ENCODE measurements at places on chromosomes 7 and 10. TPM values are rescaled to one million over a fixed set of nuclear protein-coding genes. Genes with fewer than 3 reads are reported as not detected.

FOXP2 gene
- total RNA-seq: 2.4 TPM

DNA sequence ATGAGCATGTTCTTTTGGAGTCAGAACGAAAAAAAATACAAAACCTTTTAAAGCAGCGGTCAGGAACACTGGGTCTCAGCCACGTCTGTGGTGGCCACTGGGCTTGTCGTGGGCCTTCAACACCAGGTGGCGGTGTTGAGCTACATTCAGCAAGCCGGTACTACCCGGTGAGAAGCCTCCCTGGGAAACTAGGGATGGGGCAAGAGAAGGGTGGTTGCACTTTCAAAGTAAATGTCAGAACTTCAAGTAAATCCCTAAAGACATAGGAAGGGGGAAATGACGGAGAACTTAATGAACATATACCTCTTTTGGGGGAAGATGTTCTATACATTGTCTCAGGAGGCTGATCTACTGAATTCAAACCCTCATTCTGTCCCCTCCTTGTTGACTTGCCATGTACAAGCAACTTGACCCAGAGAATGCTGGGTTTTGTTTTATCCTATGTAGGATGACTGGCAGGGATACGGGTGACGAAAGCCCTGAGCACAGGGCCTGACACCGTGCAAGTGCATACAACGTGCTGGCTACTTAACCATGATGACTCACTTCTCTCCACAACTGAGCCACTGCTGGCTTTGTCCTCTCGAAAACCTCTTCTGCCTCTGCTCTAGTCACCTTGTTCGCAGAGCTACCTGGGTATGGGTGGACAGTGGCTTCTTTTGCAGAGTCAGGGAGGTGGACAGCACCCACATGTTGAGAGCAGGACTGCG, 49.0 kb upstream of the BAMBI start:
- peak; percentile 69 for DNase-seq

GRCh38 chr7:47443049-47443448, 138.9 kb downstream of the TNS3 start:
- no peak for DNase-seq

MUC3A gene
- 0.20 TPM for total RNA-seq

- DNase-seq: no peak
Measured at GRCh38 chr10:72079356-72079755, 9.0 kb downstream of the SPOCK2 start.

DNA sequence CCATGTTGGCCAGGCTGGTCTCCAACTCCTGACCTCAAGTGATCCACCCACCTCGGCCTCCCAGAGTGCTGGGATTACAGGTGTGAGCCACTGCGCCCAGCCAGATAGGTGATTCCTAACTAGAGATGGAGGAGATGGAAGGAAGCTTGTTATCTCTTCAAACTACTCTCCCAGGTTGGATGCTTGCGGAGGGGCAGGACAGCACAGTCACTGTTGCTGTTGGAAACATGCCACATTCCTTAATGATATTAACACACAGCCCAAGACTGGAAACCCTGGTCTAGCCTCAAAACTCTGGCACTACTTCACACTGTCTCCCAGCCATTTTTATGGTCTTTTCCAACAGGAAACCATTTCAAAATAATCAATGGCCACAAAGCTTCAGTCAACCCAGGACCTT, 468.8 kb upstream of the NRP1 start:
- DNase-seq: peak; percentile 93

GRCh38 chr7:15556339-15557105, 5.3 kb downstream of the AGMO start:
- DNase-seq: no peak

- peak; percentile 2 for DNase-seq
Measured at GRCh38 chr10:98676895-98677294, 230.2 kb upstream of the HPS1 start.

PHKG1 gene
- 1.3 TPM for total RNA-seq

DNA sequence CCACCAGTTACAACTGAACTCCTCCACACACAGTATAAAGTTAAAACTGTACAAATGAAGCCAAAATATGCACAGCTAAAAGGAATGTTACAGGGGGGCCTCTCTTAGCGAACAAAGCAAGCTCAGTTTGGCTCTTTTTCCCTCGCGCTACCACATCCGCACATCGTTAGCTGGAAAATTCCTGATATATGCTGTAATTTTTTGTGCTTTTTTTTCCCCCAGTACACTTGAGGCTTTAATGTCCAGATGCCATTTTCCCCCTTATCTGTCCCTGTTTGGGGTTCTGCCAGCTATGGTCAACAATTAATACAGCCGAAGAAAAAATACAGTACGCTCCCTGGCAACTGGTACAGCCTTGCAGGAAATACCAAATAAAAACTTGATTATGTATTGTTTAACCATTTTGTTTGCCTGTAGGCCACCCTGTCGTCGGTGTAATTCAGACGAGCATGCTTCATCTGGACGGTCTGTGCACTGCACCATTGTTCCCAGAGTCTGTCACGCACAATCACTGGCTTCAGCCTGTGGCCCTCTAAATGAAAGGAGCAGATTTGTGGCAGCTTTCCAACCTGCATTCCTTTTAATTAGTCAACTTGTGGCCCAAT, 108.1 kb upstream of the FAM133B start:
- peak; percentile 49 for DNase-seq

GALNT17 gene
- not detected for total RNA-seq

MYPN gene
- total RNA-seq: 0.64 TPM

- DNase-seq: no peak
Measured at GRCh38 chr10:31315453-31315852, 3.6 kb upstream of the ZEB1 start.

KCND2 gene
- not detected for total RNA-seq

DNA sequence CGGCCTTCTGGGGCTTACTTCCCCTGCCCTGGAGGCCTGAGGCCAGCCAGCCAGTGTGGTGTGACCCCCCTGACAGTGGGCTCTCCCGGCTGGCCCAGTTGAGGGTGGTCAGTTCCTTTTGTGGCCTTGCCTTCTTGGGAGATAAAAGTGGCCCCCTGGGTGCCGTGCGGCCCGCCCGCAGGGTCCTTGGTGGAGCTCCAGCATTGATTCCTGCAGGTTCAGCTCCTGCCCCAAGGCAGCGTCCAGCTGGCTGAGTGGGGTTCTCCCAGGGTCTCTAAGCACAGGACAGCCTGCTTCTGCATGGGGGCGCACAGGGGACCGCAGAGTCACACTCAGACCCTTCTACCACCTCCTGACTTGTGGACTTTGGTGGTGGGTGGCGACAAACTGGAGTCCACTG, 62.1 kb downstream of the CUX1 start:
- DNase-seq: no peak

- DNase-seq: no peak
Measured at GRCh38 chr10:28711041-28711440, 33.7 kb downstream of the BAMBI start.

CDCA7L gene
- total RNA-seq: 54.8 TPM

- DNase-seq: no peak
Measured at GRCh38 chr10:128866551-128866950, 600.5 kb upstream of the MGMT start.

DNA sequence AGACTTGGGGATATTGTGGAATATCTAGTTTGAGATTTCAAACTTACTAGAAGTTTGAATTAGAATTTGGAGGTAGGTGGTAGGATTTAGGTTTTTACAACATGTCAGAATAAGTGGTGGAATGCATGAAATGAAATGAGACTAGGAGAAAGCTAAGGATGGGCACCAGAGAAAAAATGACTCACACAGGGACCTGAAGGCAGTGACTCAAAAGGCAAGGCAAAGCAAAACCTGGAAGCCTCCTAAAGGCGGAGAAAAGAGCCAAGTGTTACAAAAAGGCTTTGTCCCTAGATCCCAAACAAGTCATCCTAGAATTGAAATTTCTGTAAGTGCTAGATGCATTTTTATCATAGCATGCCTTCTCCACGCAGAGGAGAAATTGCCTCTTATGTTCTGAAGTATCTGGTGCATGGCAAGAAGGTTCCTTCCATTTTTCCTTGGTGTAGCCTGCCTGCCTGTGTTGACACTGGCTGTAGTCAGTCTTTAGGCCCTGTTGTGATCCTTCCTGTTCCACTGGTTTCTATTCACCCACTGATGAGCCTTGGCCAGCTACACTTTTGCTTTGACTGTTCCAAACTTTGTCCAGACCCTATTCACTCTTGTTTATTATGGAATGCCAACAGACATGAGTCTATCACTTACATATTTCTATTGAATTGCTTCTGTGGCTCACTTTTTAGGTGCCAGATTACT, 109.3 kb downstream of the ETV1 start:
- no peak for DNase-seq

ENKUR gene
- not detected for total RNA-seq

- no peak for DNase-seq
Measured at GRCh38 chr10:655184-655583, 34.3 kb downstream of the DIP2C start.

DNA sequence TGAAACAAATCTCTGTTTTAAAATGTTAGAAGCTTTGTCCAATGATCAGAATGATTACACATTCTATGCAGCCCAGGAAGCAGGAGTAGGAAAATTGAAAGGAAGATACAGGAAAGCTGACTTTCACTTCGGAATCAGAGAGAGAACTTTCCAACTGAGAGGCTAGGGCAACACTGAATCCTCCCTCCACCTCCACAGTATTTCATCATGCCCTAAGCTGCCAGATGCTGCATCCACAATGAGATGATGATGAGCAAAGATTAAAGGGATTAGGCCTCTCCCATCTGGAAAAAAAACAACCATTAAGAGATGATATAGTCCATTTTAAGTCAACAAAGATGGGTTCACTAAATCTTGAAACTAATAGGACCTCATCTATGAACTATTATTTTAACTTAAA, 215.6 kb downstream of the GPR37 start:
- no peak for DNase-seq

DNA sequence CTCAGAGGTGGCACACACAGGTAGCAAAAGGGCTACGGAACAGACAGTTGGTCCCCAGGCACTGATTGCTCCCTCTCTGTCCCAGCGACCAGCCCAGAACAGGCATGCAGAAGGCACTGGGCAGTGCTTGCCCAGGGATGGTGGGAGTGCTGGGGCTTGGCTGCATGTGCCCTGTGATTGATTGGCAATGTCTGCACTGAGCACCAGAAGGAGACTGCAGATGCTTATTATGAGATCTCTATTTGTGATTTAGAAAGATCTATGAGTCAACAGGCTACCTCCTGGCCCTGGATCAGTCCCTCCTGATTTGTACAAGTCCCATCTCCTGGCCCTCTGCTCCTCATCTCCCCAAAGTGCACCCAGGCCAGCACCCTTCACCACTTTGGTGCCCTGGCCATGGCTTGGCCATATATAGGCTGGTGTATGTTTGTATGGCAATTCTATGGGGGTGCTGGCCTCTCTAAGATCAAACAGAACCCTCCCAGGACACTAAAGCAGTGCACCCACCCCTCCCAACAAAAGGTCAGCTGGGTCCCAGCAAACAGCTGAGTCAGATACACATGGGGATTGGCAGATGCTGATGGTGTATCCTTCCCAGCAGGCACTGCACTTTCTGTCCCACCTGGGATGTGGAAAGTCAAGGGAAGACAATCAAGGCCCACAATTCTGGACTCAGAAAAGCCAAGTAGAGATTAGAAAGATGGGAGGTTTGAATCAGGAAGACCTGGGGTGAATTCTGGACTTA, 30.9 kb downstream of the CAMK2B start:
- DNase-seq: no peak

FBXW4 gene
- total RNA-seq: 55.7 TPM

FAM237B gene
- total RNA-seq: not detected

- no peak for DNase-seq
Measured at GRCh38 chr7:112280267-112280666, 73.8 kb downstream of the ZNF277 start.

DNA sequence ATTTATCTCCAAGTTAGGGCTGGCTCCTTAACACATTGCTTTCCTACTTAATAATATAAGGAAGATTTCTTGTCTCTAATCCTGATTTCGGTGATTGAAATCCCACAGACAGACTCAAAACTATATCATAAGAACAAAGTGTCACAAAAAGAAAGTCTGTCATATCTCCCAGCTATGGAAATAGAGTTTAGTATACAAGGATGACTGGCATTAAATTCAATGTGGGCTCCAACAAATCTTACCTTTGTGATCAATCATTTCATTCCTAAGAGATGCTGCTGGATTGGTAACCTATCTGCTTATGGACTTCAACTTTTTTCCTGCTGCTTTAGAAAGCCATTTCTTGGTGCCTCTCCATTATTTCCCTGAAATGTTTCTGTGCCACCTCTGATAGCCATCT, 39.5 kb upstream of the ZRANB1 start:
- DNase-seq: no peak

PVRIG gene
- total RNA-seq: 1.4 TPM

DNA sequence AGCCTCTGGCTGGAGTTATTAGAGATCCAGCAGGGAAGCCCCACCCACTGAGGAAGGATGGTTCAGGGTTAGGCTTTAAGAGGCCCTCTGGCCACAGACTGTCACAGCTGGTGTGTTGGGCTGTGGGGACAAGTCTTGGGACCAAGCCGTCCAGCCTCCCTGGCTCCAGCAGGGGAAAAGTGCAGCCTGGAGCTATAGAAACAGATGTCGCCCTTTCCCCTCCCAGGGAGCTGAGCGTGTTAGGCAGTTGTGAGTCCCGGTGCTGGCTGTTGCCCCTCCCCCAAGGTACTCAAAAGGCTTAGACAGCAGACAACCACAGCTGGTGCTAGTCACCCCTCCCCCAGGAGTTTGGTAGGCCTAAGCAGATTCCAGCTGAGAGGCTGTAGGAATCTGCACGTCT, 143.4 kb downstream of the TMEM168 start:
- DNase-seq: no peak

DNA sequence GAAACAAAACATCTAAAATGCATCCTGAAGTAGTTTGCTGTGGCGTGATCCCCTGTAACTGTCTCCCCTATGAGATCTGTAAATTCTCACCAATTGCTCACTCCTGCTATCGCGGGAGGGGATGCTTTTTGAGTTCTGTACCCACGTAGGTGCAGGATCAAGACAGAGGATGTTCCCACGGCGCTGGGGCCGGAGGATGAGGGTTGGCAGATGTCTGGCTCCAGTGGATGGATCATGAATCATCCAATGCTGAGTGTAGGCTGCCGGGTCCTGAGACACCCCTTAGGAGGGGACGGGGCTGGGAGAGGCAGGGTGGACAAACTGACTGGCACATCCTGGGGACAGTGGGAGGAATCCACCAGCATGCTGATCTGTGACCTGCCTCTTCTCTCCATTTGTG, 224.4 kb downstream of the USP6NL start:
- no peak for DNase-seq
